ENCODE measurements at places on chromosomes 3 and 15.

DNA sequence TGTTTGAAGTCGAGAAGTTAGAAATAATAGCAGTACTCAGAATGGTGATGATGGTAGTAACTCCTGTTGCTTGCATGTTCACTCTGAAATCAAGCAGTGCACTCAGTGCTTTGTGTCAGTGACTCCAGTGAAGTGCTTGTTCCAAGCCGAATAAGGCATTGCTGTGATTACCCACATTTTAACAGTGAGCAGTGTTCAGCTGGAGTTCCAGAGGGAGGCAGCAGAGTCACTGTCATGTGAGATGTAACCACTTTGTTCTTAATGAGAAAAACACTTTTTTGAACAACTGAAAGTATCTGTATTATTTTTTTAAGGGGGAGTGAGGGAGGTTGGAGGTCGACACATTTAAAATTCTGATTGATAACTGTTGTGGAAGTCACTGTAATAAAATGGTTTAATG lies 3.7 kb downstream of the MDFIC2 start:
- no peak for DNase-seq

DNA sequence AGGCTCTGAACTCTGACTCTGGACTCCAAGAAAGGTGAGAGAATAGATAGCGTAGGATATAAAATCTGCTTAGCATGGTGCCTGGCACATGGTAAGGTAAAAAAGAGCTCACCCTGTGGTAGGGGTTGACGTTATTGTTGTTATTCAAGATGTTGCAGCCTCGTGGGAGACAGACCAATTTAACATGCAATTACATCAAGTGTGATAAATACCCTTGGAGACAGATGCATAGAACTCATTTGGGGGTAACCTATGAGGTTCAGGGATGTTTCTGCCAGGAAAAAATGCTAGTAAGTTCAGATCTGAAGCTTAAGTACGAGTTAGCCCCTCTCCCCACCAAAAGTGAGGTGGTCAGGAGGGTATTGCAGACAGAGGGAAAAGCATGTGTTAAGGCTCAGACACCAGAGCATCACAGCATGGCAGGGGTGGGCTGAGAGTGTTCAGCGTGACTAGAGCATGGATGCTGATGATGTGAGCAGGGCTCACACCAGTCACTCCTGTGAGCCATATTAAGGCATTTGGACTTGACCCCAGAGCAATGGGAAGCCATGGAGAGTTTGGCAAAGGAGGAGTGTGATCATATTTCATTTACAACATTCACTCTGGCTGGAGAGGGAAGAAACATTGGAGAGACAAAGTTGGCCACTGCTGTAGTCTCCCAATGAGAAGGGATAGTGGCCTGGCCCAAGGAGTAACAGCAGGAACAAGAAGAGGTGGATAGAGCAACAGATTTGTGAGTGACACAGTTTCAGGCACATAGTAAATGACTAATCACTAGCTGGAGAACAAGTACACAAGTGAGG lies 181.0 kb downstream of the UACA start:
- DNase-seq: no peak

DNA sequence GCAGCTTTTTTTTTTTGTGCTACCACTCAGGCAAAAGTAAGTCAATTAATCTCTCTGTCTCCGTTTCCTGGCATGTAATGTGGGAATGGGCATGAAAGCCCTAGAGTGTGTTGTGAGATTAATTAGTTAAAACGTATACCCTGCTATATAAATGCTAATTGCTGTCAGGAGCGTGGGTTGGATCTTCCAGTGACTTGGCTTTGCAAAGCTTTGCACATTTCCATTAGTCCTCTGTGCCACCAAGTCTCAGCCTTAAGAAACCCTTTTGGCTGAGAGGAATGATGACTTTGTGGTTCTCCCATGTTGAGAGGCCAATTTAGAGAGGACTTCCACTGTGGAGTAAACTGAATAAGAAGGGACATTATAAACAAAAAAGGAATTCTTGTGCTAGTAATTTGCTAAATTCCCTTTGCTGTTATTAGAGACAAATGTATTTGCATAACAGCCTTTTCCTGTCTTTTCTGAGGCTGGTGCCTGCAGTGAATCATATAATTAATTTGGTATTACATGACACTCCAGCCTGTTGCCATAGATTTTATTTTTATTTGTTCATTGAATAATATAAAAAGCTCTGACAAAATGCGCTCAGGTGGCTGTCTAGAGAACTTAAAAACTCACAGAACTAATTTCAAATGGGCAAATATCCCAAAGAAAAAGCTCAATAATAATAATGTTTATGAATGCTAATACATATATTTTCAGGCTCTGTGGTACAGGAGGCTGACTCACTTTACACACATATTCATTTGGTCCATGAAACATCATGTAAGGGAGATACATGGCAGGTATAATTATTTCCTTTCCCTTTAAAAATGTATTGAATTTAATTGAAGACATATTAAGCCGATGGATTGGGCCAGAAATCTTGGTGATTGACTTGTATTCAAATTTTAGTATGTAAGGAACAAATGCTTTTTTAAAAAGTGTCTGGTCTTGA lies 82.7 kb downstream of the IL1RAP start:
- DNase-seq: no peak

GRCh38 chr3:71254281-71255057 lies 329.1 kb downstream of the FOXP1 start:
- no peak for DNase-seq

DNA sequence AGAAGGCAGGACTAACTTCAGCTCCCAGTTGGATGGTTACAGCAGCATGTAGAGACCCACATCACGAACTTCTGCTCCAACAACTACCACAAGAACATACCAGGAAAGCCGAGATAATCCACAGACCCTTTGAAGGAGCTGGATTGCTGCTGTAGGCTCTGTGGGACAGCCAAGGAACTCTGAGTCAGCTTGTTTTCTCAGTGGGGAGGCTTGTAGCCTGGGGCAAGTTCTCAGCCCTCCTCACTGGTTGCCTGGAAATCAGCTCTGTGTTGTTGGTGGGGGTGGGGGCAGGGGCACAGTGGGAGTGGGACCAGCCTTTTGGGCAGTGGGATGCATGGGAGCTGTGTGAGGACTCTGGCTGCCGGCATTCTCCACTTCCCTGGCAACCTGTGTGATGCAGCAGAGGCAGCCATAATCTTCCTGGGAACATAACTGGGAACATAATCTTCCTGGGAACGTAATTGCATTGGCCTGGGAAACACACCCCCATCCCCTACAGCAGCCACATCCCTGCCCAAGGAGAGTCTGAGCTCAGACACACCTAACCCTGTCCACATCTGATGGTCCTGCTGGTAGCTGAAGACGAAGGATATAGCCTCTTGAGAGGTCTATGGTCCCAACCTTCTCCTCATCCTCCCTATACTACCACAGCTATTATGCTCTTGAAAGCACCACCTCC lies 153.1 kb downstream of the PEAK1 start:
- DNase-seq: no peak

GRCh38 chr3:177441813-177442646 lies 244.7 kb upstream of the TBL1XR1 start:
- no peak for DNase-seq

Measured in breast epithelium (tissue), 4 donors.